Psoas muscle (tissue), 8 donors: ENCODE measurements at places on chromosomes 2 and 18.
A peak's percentile ranks its signal among the peaks of the same experiment; 100 is the strongest.

- DNase-seq, result no peak
Measured at GRCh38 chr2:48283586-48284269, 246.2 kb upstream of the STON1 start.

GRCh38 chr18:22668496-22668895 lies 250.8 kb upstream of the CTAGE1 start:
- DNase-seq, result no peak

DNA sequence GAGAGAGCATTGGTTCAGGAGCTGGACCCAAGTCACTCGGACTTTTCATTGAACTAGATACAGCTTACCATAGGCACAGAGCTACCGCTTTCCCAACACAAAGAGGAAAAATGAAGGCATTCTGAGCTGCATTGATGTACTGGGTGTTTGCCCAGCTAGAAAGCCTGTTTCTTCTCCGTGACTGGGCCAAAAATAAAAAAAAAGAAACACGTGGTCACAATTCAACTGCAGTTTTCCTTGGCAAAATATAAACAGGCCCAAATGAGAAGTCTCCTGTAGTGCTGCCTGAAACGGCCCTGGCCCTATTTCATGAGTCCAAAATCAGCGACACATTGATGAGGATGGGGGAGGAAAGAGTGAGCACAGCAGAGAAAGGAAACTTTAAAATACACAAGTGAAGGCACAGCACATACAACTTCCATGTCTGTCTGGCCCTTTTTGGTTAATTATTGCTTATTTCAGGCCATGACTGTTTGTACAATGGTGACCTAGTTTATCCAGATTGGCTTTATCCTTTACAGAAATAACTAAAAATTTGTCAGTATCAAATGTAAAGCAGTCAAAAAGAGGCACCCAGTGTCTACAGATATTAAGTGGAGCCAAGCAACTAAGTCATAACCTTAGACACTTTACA lies 179.7 kb downstream of the ICOS start:
- DNase-seq, result no peak

DNA sequence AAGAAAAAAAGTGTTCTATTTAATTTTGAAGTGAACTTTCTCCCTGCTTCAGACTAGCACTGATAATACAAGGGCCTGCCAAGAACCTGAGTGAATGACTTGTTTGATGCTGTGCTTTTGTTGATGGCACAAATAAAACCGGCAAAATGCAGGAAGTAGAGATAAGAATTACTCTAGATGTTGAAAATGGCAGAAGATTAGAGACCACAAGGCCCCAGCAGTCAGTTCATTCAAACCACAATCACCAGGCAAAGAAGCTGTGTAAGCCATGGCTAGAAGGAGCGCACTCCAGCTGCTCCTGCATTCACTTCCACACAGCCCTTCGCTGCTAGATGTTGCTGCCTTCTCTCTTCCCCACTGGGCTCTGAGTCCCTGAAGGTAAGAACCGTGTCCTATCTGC lies 297.1 kb downstream of the AGPS start:
- no peak for DNase-seq

DNA sequence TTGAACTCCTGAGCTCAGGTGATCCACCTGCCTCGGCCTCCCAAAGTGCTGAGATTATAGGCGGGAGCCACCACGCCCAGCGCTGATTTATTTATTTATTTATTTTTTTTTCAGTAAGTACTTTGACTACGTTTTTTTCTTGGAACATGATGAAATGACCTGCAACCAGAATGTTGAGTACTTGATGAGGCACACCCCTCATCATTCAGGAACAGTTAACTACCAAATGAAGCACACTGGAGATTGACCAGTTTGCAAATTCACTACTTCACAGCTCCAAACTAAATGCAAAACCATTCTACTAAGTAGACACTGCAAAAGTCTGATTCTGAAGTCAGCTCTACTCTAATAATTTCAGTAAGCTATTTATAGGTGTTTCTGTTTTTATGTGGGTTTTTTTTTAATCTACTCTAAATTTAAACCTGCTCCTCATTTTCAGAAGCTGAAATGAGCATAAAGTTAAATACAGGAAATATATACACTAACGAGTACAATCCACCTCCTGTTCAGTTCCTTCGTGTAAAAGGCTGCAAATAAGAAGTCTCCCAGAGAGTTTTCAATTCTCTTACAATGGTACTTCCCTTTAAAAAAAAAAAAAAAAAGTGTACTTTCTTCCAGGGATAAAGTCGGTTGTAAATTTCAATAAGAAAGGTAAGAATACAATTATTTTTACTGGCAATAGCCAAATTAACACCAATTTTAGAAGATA lies 1.4 kb downstream of the GFPT1 start:
- no peak for DNase-seq

GRCh38 chr2:205865905-205866441 lies 183.7 kb downstream of the NRP2 start:
- no peak for DNase-seq

DNA sequence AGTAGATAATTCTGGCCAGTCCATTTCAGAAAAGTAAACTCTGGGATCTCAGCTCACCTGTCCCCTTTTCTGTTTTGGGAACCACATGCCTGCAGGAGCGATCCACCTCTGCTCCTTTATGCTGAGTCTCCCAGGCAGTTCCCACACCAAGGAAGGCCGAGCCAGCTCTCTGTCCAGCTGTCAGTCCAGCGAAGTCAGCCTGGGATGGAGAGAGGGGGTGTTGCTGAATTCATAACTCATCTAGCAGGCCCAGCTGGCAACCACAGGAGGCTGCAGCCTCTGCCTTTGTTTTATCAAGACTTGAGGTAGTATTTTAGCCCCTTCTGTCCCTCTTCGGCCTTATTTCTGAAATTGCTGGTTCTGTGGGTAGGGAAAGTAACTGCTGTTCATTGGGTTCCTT lies 209.9 kb downstream of the ARL4C start:
- no peak for DNase-seq

GRCh38 chr2:40584432-40584831 lies 132.5 kb upstream of the SLC8A1 start:
- no peak for DNase-seq

DNA sequence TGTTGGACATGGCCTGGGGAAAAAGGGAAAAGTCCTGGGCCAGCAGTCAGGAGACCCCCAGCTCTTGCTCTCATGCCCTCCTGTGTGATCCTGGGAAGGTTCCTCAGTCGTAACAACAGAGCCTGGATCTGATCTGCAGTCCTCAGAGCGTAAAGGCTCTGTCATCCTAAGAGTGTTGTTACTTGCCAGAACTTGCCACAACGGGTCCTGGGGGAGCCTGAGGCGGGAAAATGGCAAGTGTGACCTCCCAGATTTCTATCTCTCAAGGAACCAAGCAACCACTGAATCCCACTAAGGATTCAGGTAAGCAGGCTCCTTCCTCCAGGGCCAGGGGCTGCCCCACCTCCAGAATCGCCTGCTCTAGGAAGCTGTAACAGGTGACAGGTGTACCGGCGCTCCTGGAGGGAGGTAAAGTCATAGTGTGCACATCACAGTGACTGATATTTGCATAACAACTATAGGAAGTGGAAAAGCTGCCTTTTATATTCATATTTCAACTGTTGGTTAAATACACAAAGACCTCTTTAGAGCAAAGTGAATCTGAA lies 18.4 kb downstream of the HS1BP3 start:
- DNase-seq, result no peak

DNA sequence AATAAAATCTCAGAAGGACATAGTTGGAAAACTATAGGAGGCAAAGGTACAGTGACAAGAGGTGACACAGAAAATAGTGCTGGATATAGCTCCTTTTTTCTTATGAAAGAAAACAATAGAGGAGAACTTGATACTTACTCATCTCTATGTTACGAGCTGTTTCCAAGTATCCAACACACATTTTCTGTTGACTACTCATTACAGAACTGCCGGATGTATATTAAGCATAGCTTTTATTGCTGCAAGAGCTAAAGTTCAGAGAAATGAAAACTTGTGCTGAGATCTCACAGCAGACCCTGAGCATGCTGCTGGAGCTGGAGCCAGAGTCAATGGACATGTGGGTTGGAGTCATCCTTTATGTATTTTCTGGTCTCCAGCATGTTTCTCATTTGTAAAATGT lies 210.0 kb upstream of the NT5C1B start:
- no peak for DNase-seq

- DNase-seq, result no peak
Measured at GRCh38 chr18:76353046-76353445, 142.0 kb downstream of the ZNF516 start.

DNA sequence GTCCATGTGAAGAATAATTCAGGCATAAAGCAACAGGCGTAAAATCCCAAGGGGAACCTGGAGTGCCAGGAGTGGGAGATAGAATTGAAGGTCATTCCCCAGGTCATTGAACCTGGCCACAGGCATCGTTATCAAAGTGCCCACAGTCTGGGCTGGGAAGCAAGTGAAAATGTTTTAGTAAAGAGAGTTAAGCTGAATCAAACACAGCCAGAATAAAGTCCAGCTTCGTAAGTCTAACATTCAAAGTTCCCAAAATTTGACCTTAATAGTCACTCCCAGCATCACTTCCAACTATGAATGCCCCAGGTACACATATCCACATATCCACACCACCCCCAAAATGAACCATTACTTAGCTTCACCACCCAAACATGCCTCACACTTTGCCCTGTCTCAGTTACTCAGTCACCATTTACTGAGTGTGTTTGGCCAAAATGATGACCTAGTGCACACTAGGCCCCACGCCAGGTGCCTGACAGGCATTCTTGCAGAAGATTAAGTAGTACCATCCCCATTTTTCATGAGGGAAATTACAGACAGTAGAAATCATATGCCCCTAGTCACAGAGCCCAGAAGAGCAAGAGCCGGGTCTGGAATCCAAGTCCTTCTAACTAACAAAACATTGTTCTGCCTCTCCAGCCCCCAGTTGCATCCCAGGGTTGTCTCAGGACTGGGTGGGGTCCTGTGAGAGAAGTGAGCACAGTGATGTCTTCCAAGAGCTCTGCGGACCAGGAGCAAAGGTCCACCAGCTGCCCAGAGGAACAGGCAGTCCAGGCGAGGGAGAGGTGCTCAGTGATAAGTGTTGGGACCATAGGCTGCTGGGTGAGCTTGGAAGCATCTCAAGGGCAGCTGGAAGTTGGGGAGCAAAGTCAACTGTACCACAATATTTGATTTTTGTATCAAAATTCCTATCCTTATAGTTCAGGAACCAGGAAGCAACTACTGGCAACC lies 65.2 kb upstream of the MYCN start:
- DNase-seq, result no peak

DNA sequence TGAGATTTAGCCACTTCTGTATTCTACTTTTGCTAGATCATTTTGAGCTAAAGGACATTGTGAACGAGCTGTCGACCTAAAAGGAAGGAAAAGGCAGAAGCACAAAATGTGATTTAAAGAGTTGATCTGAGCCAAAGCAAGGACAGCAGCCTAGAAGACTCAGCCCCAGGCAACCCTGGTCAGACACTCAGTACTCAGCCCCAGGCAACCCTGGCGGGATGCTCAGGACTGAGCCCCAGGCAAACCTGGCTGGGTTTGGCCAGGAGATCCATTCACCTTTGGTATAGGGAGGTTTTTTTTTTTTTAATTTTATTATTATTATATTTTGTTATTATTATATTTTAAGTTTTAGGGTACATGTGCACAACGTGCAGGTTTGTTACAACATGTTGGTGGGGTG lies 34.3 kb upstream of the PXDN start:
- no peak for DNase-seq

GRCh38 chr18:75321431-75321830 lies 106.1 kb downstream of the SMIM21 start:
- no peak for DNase-seq

DNA sequence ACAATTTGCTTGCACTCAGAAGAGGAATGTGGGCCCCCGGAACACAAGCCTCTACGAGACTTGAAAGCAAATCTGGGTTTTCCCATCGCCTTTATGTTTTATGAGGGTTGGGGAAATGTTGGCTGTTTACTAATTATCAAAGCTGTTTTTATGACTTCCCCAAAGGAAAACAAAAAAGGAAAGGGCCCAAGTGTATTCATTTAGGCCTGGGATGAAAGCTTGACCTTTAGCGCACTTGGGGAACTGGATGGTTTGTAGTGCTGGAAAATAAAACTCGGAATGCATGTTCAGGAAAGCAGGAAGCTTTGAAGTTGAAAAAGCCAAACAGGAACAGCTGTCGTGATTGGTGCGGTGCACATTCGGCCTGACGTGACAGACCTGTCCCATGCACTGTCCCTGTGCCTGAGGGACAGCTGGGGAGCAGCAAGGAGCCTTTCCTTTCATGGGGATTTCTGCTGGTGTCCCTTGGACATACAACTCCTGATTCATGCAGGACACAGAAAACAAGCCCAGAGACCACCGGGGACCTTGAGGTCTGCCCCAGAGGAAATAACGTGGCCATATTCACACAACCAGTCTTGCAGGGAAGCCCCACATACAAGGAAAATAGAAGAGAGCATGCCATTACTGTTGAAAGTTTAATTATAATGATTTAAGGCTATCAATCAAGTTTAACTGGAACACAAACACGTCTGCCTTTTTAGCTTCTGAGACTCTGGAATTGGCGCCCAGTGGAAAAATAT lies 169.7 kb upstream of the APCDD1 start:
- DNase-seq, result no peak

GRCh38 chr2:47179388-47179787 lies 24.3 kb upstream of the STPG4 start:
- DNase-seq, result no peak

- no peak for DNase-seq
Measured at GRCh38 chr18:58223717-58224424, 179.8 kb downstream of the NEDD4L start.

DNA sequence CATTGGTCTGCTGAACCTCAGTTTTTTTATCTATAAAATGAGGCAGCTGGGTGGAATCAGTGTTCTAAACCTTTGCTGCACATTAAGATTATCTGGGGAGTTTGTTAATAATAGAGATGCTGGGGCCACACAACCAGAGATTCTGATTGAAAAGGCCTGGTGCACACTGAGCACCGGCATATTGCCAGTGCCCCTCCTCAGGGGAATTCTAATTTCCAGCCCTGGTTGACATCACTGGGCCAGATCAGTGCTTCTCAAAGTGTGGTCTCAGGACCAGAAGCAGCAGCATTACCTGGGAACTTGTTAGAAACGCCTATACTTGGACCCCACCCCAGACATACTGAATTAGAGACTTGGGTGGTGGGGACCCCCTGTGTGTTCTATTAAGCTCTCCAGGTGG lies 112.5 kb downstream of the SETBP1 start:
- no peak for DNase-seq

GRCh38 chr18:6547476-6547875 lies 132.8 kb upstream of the L3MBTL4 start:
- no peak for DNase-seq

DNA sequence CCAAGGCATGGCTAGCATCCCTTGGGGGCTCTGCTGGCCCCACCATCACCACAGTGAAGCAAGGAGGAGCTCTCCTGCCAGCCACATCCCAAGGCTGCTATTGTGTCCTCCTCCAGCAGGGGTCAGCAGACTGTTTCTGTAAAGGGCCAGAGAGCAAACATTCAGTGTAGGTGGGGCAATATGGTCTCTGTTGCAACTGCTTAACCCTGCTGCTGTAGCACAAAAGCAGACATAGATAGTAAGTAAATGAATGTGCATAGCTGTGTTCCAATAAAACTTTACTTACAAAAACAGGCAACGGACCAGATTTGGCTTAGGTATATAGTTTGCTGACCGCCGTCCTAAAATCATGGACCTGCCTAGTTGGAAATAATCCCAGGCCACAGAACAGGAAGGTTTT lies 36.4 kb upstream of the ZBTB7C start:
- DNase-seq, result peak; percentile 72
